ENCODE measurements at places on chromosomes 16 and 17.

DNA sequence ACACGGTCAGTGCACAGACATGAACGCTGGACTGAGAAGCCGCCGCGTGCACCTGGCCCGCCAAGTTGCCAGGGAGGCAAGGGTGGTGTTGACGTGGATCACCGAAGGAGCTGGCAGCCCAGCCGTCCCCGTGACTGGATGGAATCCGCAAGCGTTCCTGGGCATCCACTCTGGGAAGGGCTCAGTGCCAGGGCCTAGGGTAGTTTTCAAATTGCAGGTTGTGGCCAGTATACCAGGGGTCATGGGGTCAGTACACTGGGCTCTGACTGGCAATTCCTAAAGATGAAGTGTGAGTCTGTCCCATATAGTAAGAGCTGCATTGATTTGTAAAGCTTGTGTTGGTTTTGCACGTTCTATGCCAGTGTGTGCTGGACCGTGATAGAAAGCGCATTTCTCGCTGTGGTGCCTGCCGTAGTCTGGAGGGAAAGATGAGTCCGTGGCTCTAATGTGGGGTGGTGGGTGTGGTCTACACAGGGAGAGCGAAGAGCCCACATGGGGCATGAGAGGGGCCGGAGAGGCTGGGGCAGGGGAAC is 21.1 kb upstream of the METRNL start:
- DNase-seq, result no peak

DNA sequence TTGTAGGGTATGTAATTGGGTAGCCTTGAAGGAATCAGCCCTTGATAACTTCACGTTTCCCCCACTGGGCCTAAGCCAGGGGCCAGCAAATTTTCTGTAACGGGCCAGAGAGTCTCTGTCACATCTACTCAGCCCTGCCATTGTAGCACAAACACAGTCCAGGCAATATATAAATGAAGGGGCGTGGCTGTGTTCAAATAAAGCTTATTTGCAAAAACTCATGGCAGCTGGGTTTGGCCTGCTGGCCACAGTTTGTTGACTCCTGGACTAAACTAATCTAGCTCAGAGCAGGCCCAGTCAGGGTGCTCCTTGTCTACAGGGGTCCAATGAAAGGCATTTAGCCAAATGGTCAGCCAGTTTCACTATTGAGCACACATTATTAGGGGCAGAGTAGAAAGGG is 141.6 kb downstream of the CCDC182 start:
- DNase-seq, result no peak

DNA sequence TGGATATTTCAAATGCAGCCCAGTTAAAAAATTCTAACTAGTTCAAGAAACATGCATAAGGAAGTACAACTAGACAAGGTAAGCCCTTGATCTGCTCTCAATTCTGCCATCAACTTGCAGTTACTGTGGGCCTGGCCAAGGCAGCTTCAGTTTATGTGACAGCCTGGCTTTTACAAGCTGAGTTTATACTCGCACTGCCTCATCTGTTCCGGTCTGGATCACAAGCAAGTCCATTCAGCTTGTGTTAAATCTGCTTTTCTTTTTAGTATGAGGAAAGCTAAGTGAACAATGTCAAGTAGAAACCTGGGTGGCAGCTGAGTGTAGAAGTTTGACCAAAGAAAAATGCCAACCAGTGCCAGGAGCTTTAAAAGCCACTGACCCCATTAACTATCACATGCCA is 76.6 kb upstream of the CORO6 start:
- DNase-seq, result no peak

- DNase-seq, result no peak
These were observed 5.6 kb downstream of the WSB1 start for GRCh38 chr17:27299384-27300049.

GRCh38 chr17:61179380-61179806 is 220.2 kb upstream of the TBX2 start:
- DNase-seq, result no peak

- no peak for DNase-seq
These were observed 6.3 kb downstream of the VWA3A start for GRCh38 chr16:22098405-22099255.

DNA sequence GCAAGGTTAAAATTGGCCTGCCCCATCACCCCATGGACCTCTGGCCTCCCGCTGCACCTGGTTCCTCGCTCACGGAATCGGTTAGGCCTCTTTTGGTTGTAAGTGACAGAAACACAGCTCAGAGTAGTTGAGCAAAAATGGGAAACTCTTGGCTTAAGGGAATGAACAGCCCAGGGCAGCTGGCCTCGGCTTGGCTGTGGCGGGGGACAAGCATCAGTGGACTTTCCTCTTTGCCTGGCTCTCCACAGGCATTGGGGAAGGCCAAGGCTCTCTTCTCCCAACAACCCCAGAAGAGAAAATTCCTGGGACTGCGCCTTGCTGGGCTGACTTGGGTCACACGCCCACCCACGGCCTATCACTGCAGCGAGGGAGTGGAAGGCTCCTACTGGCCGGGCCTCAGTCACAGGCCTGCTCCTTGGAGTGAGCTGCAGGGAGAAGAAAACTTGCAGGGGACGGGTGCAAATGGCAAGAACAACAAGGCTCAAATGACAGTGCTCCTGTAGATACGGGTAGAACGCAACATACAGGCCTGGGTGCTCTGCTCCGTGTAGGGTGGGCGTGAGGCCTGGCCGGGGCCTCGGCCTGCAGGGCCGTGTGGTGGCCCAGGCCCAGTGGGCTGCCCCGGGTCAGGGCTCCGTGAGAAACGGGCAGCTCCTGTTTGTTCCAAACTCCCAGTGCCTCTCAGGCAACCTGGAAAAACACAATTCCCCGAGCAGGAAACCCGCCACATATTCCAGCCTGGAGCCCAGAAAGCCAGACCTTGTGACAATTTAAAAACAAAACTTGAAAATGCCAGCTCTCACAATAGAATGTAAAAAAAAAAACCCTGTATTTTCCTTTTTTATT is 25.0 kb upstream of the ATP2A3 start:
- DNase-seq, result no peak

GRCh38 chr16:89395150-89396142 is 94.9 kb downstream of the ANKRD11 start:
- DNase-seq, result no peak

DNA sequence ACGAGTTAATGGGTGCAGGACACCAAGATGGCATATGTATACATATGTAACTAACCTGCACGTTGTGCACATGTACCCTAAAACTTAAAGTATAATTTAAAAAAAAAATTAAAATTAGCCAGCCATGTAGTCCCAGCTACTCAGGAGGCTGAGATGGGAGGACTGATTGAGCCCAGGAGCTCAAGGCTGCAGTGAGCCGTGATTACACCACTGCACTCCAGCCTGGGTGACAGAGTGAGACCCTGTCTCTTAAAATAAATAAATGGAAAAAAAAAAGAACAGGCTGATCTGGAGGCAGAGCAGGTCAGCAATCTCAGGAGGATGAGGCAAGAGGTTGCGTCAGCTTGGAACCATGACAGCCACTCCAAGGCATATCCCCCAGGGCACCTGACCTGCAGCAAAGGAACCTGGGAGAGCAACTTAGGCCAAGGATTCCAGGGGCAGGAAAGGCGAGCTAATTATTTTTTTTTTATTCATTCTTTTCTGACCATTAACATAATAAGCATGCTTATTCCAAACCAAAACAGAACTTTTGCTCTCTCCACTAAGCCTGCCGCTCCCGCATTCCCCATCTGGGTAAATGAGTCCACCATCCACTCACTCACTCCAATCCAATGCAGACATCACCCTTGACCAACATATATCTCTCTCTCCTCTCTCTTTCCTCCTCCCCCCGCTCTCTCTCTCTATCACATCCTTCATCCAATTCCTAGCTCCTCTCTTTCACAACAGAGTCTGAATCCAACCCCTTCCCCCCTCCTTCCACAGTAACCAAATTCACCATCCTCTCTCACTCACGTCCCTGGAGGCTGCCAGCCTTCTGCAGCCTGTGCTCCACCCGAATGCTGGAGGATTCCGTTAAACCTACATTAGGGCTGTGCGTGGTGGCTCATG is 47.7 kb downstream of the TK2 start:
- DNase-seq, result no peak

- DNase-seq, result no peak
These were observed 653.6 kb upstream of the EEF2KMT start for GRCh38 chr16:5751216-5751615.

DNA sequence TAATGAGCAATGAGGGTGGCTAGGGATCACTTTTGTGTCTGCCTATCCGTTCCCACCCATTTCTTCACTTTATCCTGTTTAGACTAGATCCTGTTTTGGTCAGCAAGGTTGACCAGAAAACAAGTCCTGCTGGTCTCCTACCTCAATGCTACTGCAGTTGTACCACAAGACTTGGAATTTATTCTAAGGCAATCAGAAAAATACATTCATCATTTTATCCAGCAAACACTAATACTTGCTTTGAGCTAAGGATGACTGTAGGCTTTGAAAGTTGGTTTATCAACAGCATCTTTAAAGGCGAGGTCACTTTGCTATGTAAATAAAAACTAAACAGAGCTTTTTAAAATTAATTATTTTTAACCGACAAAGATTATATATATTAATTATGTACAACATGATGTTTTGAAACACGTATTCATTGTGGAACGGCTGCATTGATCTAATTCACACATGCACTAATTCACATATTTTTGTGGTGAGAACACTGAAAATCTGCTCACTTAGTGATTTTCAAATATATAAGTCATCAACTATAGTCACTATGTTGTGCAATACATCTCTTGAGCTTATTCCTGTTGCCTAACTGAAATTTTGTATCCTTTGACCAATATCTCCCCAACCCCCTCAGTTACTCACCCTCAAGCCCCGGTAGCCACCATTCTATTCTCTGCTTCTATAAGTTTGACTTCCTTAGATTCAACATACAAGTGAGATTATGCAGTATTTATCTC is 125.9 kb upstream of the HS3ST3A1 start:
- DNase-seq, result no peak

- DNase-seq, result no peak
These were observed 59.3 kb downstream of the JPH3 start for GRCh38 chr16:87661561-87661960.

- no peak for DNase-seq
These were observed 81.2 kb downstream of the ZNF778 start for GRCh38 chr16:89298623-89299225.

DNA sequence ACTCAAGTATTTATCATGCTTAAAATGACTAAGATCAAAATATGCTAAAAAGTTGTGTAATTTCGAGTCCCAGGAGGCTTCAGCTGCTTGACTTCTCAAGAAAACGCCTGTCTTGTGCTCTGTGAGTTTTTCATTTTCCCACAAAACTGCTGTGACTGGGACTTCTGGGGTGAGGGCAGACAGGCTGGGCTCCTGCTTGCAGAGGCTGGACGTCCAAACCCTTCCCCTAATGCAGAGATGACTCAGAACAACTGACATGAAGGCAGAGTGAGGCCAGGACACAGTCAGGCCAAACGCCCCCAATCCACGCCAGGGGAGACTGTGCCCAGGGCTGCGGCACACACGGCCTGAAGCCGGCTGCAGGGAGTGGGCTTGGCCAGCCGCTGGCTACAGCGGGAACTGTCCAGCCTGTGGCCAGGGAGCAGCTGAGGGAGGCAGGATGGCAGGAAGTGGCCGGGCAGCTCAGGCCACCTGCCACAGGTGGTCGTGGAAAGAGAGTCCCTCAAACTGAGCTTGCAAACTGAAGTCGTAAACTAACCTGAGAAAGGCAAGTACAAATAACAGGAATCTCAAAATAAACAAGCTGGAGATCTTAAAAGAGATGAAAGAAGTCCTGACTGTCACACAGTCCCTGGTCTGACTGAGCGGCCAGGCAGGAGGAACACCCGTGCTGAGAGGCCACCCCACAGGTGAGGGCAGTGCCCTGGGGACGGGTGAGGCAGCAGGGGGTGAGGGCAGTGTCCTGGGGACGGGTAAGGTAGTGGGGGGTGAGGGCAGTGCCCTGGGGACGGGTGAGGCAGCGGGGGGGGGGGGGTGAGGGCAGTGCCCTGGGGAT is 21.3 kb upstream of the HEXD start:
- DNase-seq, result no peak

DNA sequence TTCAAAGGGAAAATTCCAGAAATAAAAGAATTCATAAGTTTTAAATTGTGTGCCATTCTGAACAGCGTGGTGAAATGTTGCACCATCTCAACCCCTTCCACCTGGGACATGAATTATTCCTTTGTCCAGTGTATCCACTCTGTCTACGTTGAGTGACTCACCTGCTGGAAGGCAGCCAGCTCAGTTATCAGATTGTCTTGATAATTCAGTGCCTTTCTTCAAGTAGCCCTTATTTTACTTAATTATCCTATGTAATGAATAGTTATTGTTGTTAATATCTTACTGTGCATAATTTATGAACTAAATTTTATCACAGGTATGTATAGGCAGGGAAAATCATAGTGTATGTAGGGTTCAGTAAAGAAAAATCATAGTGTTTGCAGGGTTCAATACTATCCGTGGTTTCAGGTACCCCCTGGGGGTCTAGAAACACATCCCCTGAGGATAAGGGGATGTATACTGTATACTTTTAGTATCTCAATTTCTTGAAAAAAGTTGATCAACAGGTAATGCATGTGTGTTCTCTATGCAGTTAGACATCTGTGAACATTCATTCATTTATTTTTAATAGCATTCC is 7.7 kb upstream of the PCTP start:
- no peak for DNase-seq

- DNase-seq, result no peak
These were observed 85.9 kb upstream of the TOB1 start for GRCh38 chr17:50952013-50952412.

DNA sequence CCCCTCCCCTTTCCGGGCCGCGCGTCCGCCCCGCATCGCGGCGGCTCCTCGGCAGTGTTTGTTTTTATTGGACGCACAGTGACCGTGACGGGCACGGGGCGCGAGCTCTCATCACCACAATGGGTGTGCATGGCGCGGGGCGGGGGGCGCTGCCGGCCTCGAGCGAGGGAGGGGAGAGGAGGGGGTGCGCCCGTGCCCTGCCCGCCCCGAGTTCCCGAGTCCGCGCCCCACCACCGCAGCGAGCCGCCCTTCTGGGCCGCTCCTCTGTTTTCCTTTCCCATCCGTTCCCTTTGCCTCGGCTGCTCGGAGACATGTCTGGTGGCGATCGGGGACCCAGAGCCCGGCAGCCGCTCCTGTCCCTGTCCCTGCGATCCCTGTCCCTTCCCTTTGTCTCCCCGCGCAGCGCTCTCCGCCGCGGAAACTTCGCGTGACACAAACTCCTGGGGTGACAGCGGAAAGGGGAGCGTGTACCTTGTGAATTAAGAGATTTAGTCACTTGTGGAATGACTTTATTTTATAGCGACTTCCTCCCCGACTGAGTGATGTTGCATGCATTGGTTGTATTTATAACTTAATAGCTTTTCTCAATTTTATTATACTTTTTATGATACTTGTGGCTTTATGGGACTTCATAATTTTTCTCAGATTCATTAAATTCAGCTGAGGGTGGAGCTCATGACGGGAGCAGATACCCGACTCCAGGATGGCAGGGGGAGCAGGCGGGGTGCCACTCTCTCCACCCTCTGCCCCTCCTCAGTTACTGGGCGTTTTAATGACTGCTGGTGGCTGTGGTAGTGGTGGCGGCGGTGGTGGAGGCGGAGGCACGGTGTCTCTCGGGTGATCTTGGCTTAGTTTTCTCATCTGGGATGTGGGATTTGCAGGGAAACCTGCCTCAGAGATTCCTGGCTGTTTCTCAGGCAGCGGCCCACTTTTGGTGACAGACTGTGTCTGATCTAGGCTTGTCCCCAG is 40.8 kb downstream of the MRM1 start:
- no peak for DNase-seq

GRCh38 chr17:43766413-43767052 is 7.9 kb upstream of the SOST start:
- peak; percentile 9 for DNase-seq

- DNase-seq, result no peak
These were observed 48.5 kb upstream of the ZCCHC14 start for GRCh38 chr16:87541147-87541871.

Measured in stimulated activated CD4-positive, alpha-beta T cell treated with anti-CD3 and anti-CD28 coated beads, TNF-alpha, amount 100 ng/mL, for 48 hours (primary cell).